Right renal cortex interstitium (tissue), 3 donors: ENCODE measurements at places on chromosomes 1 and 21. TPM values are rescaled to one million over a fixed set of nuclear protein-coding genes. Genes with fewer than 3 reads are reported as not detected.

Gene PALMD
- polyA plus RNA-seq: 2.5 TPM

- no peak for DNase-seq
Observed at GRCh38 chr1:192943108-192943507, 116.1 kb downstream of the UCHL5 start.

Gene CADM3
- 0.21 TPM for polyA plus RNA-seq

- no peak for DNase-seq
Observed at GRCh38 chr1:201709564-201710295, 119.2 kb upstream of the IPO9 start.

GRCh38 chr1:226643611-226644540, 95.2 kb downstream of the ITPKB start:
- DNase-seq: no peak

GRCh38 chr1:167479331-167479979, 38.9 kb downstream of the CD247 start:
- no peak for DNase-seq

Gene IQCC
- 6.8 TPM for polyA plus RNA-seq

- no peak for DNase-seq
Observed at GRCh38 chr1:175826705-175827104, 83.3 kb upstream of the TNR start.

Gene VWA5B1
- 0.65 TPM for polyA plus RNA-seq

Gene SPRR2A
- not detected for polyA plus RNA-seq

Gene BSND
- polyA plus RNA-seq: 5.9 TPM

- no peak for DNase-seq
Observed at GRCh38 chr1:107620753-107621152, 344.2 kb downstream of the VAV3 start.

Gene RNU1-2
- not detected for polyA plus RNA-seq

GRCh38 chr1:94104127-94104684, 16.7 kb downstream of the ABCA4 start:
- no peak for DNase-seq

Gene TMEM269
- 0.44 TPM for polyA plus RNA-seq

Gene CALML6
- 0.29 TPM for polyA plus RNA-seq

DNA sequence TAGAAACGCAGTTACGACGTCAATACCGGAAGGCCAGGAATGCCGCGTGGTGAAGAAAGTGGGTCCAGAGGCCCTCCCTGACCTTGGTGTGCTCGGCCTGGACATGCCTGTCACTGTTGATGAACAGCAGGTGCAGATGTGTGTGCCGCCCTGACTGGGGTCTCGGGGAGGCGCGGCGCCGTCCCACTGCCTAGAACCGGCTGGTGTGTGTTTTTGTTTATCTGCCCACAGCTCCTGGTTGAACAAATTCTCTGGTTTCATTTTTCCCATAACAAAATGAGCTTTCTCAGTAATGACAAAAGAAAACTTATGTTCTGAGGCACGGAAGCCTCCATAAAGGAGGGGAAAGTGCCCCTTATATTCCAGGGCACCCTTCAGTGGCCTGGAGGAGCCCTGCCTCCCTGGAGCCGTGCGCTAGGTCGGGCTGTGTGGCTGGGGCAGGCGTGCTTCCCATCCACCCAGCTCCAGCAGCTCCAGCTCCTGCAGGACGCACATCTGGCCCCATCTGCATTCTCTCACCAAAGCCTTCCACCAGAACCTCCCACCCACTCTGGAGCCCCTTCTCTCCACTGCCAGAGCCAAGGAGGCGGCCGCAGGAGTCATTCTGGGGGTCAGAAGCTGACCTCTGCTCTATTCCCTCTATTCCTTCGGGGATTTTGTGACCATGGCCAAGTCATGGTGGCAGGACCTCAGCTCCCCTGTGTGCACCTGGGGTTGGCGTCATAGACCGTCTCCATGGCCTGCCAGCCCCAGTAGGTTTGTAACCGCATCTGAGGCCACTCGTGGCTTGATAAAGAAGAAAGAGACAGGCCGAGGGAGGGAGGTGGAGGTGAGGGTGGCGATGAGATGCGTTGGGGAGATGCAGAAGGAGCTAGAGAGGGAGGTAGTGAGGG, 20.1 kb upstream of the COL18A1 start:
- DNase-seq: no peak

Gene GABRD
- 1.8 TPM for polyA plus RNA-seq

DNA sequence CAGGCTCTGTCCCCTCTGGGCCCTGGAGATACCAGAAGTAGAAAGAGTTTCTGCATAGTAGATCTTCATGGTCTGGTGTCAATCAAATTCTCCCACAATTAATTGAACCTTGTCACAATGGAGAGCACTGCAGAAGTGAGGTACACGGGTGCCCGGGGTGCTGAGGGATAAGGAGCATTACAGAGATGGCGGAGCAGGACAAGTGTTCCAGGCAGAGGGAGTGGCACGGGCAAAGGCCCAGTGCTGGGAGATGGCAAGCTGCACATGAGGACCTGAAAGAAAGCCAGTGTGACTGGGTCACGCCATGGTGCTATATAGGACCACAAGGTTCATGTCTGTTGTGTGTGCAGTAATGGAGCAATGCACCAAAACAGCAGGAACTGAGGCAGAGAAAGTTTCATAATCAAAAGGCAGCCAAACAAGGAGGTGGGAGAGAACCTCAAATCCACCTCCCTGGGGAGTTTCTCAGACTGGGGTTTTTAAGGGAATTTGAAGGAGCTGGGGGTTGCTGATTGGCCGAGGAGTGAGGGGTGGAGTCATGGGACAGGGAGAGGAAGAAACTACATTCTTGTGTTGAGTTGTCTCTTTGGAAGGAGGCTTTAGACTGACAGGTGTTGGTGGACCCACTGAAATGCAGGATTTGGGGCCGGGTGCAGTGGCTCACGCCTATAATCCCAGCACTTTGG, 27.7 kb downstream of the ACOT11 start:
- DNase-seq: no peak

Gene ATAD3B
- polyA plus RNA-seq: 8.8 TPM

Gene SH2D5
- 1.2 TPM for polyA plus RNA-seq

DNA sequence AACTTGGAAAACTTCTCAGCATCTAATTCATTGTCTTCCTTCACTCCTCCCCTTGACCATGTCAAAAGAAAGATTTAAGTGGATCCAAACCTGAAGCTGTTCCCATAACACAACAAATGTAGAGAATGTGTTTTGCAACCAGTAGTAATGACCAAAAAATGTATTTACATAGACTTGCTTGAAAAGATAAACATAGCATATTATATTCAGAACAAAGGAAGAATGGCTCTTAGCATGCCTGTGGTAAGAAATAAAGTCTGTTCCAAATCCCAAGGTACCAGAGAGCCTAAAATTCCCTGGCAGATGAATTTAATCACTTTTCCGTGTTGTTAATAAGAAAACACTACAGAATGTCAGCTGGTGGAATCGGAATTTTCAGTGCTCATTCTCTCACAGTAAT, 36.8 kb downstream of the FMO3 start:
- DNase-seq: no peak

- no peak for DNase-seq
Observed at GRCh38 chr1:233491953-233492620, 121.8 kb upstream of the KCNK1 start.

- no peak for DNase-seq
Observed at GRCh38 chr1:203799971-203800370, 4.5 kb downstream of the ZBED6 start.

- no peak for DNase-seq
Observed at GRCh38 chr21:34243562-34243961, 120.2 kb upstream of the KCNE2 start.

- no peak for DNase-seq
Observed at GRCh38 chr1:181701891-181702290, 218.6 kb downstream of the CACNA1E start.

DNA sequence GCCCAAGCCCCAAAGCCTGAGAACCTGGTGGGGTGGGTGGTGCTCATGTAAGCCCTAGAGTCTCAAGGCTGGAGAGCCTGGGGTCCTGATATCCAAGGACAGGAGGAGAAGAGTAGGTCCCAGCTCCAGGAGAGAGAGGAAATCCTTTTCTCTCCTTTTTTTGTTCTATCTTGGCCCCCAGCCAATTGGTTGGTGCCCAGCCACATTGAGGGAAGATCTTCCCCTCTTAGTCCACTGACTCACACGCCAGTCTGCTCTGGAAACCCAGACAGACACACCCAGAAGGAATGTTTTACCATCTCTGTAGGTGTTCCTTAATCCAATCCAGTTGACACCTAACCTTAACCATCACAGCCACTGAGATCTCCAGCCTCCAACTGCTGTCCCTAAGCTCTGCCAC, 16.2 kb upstream of the LIN9 start:
- no peak for DNase-seq

DNA sequence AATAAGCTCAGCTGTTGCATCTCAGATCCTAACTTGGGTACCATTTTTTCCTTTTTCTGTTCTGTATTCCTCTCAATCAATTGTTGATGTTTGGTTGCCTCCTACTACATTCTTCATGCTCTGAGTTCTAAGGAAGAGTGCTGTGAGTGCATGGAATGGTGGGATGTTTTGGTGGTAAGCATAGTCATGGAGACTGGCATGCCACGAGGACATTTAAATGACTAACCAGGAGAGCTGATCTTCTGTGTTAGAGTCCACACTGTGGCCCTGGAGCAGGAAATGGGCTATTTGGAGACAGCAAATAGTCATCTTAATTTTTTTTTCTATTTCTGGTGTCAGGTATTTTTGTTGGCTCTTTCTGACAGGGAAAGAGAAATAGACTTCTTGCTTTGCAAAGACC, 69.5 kb upstream of the HSD17B7 start:
- no peak for DNase-seq

- DNase-seq: no peak
Observed at GRCh38 chr1:225476100-225476511, 48.3 kb upstream of the LBR start.

DNA sequence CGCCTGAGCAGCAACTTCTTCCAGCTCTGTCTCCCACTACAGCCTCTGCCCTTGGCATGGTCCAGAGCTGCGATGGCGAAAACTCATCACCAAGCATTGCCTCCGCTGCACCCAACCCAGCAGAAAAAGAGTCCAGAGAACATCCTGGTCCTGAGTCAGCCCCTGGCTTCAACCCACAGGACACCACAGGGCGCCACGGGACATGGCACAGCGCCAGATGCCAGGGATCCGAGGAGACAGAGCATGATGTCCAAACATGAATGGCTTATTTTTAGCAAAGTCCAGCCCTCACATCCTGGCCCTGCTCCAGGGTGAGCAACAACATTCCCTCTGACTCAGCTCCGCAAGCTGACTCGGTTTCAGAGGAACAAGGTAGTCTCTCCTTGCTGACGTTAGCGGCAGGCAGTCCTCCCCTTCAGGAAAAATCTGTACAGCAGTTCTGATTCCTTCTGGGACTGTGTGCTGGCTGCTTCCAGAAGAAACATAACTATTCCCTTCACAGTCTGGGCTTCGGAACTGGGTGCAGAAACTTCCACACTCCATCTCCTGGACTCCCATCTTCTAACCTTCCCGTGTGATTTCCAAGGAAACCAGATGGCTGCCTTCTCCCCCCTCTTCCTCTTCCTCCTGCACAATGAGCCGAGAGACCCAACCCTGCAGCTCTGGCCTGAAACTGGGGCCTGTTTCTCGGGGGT, 131.3 kb downstream of the TOMM20 start:
- DNase-seq: no peak

- no peak for DNase-seq
Observed at GRCh38 chr1:57376041-57376440, 47.8 kb downstream of the DAB1 start.

- DNase-seq: no peak
Observed at GRCh38 chr1:230839173-230839572, 29.1 kb downstream of the C1orf198 start.

Gene KIF26B
- polyA plus RNA-seq: 29.8 TPM

DNA sequence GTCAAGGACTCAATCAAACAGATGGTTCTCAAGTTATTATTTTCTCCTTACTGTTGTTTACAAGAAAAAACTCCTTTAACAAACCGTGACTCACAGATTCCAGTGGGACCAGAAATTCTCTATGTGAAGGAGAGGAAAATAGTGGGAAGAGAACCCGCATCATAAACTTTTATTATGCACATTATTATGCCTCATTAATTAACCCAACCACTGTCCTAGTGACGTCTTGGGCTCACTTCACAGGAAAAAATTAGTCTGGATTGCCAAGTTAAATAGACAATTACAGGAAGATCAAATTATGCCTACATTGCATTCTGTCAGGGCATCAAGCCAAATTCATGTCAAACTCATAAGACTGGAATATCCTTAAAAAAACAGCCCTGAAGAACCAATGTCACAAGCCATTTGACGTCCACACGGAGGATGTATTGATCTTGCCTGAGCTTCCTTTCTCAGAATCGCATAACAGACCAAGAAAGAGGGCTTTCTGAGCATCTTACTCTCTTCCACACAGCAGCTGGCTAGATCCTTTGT, 347.8 kb downstream of the DUSP10 start:
- DNase-seq: peak; percentile 47

DNA sequence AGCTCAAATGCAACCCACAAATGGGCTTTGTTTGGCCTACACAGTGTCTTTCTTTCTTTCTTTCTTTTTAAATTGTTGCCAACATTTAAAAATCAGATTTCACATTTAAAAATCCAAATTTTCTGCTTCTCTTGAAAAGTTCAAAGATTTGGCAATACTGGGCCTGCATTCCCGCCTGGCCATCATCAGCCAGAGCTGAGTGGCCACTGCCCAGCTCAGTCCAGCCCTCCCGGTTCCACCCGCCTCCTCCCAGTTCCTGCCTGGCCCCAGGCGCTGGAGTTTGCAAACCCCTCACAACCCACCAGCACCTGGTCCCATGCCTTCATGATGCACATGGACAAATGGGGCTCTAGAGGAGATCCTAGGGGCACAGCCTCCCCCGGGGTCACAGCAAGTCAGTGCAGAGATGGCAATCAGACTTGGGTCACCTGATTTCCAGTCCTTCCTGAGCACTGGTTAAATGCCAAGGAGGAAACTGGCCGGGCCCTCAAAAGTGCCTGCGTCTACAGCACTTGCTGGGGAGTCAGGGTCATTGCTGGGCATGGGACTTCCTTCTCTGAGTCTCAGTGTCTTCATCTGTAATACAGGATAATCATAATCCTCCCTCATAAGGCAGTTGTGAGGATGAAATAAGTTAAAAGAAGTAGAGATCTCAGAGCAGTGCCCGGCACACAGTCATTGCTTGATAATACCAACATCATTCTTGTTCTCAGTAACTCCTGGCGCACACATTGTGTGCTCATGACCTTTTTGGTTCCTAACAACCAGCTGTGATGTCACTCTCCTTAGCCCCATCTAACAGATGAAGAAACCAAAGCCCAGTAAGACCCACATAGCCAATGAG, 41.0 kb upstream of the LAPTM5 start:
- DNase-seq: no peak

DNA sequence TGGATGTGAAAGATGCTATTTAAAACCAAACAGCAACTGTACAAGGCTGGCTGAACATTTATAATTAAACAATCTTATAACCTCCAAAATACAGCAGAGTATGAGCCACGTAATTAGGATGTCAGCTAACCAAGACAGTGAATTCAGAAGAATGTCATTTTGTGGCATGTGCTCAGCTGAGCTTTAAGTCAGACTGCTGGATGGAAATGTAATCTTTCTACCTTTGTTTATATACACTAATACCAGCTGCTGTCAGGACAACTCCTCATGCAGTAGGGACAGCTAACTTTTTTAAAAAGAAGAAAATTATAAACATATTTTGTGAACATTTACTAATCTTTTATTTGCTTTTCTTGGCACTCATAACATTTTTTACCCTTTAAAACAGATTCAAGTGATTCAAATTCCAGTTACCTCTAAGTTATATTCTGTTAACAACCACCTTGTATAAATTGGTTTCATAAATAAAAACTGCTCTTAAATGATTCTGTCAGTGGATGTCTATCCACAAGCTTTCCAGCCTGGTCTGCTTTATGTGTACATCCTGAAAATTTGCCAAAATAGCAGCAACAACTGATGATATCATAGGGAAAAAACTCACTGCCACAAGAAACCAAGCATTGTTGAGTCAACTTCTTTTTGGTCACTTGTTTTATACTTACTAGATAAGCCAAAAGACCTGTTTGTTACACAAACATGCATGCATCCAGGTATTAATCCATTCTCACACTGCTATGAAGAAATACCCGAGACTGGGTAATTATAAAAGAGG, 36.1 kb downstream of the DPH5 start:
- DNase-seq: no peak
